Fibroblast of villous mesenchyme (primary cell): ENCODE measurements at places on chromosomes 7 and 10.

GRCh38 chr7:137628216-137628615 is 218.6 kb downstream of the DGKI start:
- no peak for DNase-seq

GRCh38 chr10:88642963-88643362 is 21.3 kb upstream of the LIPF start:
- peak; percentile 32 for DNase-seq

DNA sequence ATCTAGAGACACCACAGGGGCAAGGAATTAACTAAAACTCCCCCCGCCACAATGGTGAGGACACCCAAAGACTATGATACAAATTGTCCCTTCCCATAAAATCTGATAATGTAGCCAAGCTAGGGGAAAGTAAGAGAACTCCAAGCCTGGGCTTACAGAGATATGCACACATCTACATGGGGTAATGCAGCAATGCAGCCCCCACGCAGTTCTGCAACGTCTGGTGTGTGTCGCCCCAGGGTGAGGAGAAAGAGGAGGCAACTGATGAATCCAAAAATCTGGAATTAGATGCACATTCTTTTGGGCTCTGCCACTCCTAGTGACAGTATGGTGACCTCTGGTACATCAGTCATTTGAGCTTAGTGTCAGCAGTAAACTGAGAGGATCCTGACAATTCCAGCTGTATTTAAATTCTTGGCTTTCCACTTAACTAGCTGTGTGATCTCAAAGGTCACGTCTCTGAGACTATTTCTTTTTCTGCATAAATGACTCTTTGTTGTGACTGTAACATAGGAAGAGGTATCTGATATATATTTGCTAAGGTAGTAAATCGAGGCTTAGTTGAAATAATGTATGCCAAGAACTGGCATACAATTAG is 51.5 kb downstream of the PIP4K2A start:
- DNase-seq: no peak

DNA sequence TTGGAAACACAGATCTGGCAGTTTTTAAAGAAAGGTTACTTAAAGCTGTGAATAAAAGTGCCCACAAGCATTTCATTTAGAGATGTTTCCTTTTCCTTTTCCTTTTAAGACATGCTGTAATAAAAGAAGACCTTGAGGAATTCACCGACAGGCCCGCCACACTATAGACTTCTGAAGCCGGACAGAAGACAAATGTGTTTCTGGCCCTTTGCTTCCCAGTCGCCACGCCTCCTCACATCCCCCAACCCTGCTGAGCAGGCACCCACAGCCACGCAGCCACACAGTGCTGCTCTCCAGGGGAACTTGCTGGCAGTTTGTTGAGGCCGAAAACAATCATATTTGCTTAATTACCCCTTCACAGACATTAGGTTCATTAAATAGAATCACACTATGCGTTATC is 83.4 kb downstream of the SLC25A13 start:
- peak; percentile 25 for DNase-seq

DNA sequence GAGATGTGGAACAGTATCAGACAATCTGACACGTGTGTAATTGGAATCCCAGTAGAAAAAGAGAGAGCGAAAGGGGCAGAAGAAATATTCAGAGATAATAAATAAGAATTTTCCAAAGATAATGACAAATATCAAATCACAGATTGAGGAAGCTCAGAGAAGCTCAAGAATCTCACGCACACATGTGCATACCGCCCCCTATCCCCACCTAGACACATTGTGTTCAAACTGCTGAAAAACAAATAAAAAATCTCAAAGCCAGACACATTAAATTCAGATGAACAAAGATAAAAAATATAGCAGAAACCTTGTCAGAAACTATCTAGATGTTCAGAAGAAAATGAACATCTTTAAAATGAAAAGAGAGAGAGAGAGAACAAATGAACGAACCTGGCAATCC is 17.2 kb downstream of the SFR1 start:
- peak; percentile 12 for DNase-seq

- no peak for DNase-seq
Measured at GRCh38 chr7:156177422-156178055, 365.3 kb upstream of the SHH start.

DNA sequence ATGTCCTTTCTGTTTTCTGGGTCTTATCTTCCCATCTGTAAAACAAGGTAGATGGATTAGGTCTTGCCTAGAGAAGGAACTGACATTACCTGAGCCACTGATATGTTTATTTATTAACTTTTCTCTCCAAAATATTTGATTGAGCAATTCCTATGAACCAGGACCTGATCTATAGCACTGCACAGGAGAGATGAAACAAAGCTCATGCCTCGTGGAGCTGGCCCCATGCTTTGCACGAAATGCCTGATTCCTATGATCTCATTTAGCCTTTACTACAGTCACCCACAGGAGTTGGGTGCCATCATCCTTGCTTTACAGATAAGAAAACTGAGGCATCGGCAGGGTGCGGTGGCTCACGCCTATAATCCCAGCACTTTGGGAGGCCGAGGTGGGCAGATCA is 48.2 kb upstream of the ZMIZ1 start:
- DNase-seq: no peak

GRCh38 chr10:132296666-132297443 is 10.9 kb downstream of the STK32C start:
- DNase-seq: no peak

- peak; percentile 55 for DNase-seq
Measured at GRCh38 chr7:20607216-20607615, 8.3 kb upstream of the ABCB5 start.

GRCh38 chr10:125878957-125879835 is 1.9 kb downstream of the DHX32 start:
- peak; percentile 89 for DNase-seq

- no peak for DNase-seq
Measured at GRCh38 chr10:62491597-62491996, 117.4 kb downstream of the ZNF365 start.

DNA sequence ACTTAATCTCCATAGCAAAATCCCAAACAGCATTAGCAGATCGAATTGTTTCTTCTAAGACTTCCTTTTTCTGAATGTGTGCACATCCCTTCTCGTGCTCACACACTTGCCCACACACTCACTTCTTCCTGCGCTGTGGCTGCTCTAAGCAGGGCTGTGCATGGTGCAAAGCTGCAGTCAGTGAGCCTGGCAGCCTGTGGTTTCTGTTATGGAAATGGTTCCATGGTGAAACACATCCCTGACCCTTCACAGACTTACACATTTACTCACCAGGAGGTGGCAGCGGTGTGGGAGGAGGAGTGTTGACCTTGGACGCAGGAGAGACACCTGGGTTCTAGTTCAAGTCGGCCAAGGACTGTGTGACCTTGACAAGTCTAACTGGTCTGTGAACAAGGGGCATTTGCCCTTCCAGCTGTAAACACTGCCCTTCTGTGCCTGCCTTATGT is 24.9 kb downstream of the MTURN start:
- peak; percentile 14 for DNase-seq

- DNase-seq: no peak
Measured at GRCh38 chr7:47885309-47885986, 62.8 kb downstream of the PKD1L1 start.

GRCh38 chr10:34295142-34295548 is 520.0 kb downstream of the PARD3 start:
- peak; percentile 94 for DNase-seq

DNA sequence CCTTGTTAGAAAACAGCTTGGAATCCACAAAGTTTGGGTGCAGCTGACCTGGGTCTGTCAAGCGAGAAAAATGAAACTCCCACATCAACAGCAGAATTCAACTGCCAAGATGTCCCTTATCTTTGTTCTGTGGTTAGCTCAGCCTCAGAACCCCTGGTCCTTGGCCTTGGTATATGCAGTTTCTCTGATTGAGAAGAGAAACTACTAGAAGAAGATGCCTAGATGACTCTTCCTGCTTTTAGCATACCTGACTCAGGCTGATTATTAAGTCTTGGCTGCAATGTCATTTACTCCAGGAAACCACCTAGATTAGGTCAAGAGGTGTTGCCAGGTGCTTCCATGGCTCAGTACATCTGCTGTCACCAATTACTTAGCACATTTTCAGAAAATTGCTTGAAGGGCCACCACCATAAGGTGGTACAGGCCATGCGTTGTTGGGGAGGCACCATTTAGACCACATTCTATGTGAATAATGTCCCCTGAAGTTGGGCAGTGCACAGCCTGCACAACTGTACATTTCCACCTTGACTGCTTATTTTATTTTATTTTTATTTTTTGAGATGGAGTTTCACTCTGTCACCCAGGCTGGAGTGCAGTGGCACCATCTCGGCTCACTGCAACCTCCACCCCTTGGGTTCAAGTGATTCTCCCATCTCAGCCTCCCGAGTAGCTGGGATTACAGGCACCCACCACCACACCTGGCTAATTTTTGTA is 59.4 kb upstream of the ZNF438 start:
- peak; percentile 52 for DNase-seq

- no peak for DNase-seq
Measured at GRCh38 chr10:95496246-95496911, 64.8 kb downstream of the SORBS1 start.

DNA sequence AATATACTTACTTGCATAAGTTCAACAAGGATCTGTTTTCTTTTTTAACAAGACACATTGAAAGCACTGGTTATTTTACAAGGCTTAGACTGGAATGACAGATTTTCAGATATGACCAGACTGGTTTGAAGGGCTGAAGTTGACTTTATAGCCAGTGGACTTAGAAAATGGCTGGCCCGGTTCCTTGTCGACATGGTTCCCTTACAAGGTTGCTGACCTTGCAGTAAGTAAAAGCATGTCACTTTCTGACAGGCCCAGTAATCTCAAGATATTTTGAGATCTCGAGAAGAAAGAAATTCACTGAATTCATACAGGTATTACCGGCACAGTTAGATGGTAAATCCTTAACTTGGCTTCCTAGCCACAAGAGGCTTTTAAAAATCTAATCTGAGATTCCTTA is 136.5 kb downstream of the COBL start:
- DNase-seq: no peak

DNA sequence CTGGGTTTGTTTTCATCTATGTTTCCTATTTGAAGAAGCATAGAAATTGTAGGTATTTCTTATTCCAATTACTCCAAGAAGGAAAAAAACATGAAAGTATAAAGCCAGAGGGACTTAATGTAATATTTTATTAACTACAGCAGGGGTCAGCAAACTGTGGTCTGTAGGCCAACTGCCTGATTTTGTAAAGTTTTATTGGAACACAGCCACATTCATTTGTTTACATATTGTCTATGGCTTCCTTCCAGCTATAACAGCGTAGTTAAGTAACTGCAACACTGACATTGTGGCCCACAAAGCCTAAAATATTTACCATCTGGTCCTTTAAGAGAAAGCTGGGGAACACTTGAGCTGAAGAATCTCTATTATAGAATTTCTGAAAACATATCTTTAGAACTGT is 306.2 kb downstream of the BICC1 start:
- peak; percentile 95 for DNase-seq

- DNase-seq: no peak
Measured at GRCh38 chr7:103388469-103389140, 41.2 kb downstream of the PSMC2 start.

- no peak for DNase-seq
Measured at GRCh38 chr7:152956006-152956405, 196.5 kb downstream of the ACTR3B start.

DNA sequence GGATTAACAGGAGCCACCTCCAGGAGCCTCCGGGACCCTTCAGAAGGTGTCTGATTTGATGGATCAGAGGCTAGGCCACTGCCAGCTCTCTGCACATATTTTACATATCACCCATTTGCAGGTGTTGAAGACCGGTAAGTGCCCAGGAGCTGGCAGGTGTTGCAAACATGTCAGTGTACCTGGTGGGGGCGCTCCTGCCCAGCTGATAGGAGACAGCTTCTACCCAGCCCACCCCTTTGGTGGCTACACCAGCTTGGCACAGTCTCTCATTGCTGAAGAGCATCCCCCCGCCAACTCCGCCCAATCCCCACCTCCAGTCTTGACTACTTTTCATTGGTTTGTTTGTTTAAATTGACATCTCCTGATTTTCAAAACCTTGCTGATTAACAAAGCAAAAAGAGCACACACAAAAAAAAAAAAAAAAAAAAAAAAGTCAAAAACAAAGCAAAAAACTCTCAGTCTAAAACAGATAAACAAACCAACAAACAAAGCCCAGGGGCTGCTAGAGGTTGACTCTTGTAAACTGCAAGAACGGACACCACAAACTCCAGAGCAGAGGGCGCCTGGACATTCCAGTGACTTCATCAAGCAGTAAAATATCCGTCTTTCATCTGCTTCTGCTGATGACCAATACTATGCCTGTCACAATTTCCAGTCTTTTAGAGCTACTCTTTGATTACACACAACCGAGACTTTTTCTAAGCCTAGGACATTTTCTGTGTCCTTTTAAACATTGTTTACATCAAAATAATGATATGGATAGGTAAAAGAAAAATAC is 275.3 kb downstream of the NRG3 start:
- peak; percentile 32 for DNase-seq

- no peak for DNase-seq
Measured at GRCh38 chr10:34705563-34705962, 109.5 kb downstream of the PARD3 start.

DNA sequence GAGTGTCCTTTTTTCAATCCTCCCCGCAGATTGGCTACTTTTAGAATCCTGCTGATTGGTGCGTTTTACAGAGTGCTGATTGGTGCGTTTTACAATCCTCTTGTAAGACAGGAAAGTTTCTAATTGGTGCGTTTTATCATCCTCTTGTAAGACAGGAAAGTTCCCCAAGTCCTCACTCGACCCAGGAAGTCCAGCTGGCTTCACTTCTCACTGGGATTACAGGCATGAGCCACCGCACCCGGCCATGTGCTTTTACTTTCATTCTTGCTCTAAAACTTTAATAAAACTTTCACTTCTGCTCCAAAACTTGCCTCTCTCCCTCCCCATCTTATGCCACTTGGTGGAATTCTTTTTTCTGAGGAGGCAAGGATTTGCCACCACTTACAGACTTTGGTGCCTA is 17.0 kb upstream of the WAPL start:
- peak; percentile 49 for DNase-seq

- DNase-seq: no peak
Measured at GRCh38 chr7:135328526-135328925, 94.9 kb downstream of the STRA8 start.

GRCh38 chr10:4541292-4541691 is 284.7 kb upstream of the AKR1E2 start:
- peak; percentile 77 for DNase-seq

- DNase-seq: no peak
Measured at GRCh38 chr7:155692317-155692716, 47.9 kb downstream of the RBM33 start.

GRCh38 chr10:116634126-116634975 is 13.6 kb downstream of the PNLIPRP2 start:
- DNase-seq: no peak

GRCh38 chr7:7354674-7355073 is 172.3 kb downstream of the C1GALT1 start:
- no peak for DNase-seq

- no peak for DNase-seq
Measured at GRCh38 chr7:156703209-156703608, 62.6 kb downstream of the RNF32 start.

DNA sequence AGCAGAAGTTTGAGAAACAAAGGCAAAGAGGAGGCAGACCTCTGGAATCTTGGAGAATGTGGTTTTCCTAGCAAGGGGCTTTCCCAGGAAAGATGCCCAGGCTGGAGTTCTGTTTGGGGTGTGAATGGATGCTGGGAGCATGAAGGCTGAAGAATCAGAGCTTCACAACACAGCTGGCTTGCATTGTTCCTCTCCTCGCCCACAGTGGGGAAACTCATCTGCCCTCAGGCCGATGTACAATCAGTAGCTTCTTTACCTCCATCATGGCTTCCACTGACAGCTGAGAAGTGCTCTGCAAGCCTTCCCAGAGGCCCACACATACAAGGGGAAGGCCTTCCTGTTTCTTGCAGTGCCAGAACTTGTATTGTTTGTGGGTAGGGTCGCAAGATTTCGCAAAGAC is 90.8 kb upstream of the HECTD2 start:
- no peak for DNase-seq
